Heart right ventricle (tissue), 16 donors: ENCODE measurements at places on chromosomes 6 and 20. TPM values are rescaled to one million over a fixed set of nuclear protein-coding genes. Genes with fewer than 3 reads are reported as not detected.

The NKX2-4 gene
- total RNA-seq = not detected

DNA sequence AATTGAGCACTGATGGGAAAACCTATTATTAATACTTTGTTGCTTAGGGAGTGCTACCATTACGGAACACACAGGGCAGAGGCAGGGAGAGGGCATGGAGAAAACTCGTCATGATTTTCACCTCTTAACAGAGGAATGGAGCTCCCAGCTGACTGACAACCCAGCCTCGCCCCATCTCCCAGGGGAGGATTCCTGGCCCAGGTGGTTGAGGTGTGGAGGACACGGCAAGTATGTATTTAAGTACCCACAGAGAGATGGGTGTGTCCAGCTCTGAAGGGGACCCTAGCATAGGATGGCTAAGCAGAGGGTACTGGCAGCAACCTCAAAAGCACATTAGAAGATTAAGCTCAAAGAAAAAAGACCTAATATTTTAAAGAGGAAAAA, 261.9 kb upstream of the MOCS1 start:
- DNase-seq = no peak
- no peaks in the 10 kb centered on the region for H3K36me3 ChIP-seq
- H3K27me3 ChIP-seq = peaks cover 1% of the 10 kb centered on the region
- H3K4me3 ChIP-seq = no peak overlapping the region

GRCh38 chr6:133610971-133611370, 277.9 kb upstream of the TCF21 start:
- DNase-seq = no peak
- no peaks in the 10 kb centered on the region for H3K4me1 ChIP-seq
- H3K4me3 ChIP-seq = no peak overlapping the region
- no peak overlapping the region for H3K27ac ChIP-seq

The SIGLEC1 gene
- 2.1 TPM for total RNA-seq
